Endodermal cell (in vitro differentiated cells): ENCODE measurements at places on chromosomes 6 and 20. TPM values are rescaled to one million over a fixed set of nuclear protein-coding genes. Genes with fewer than 3 reads are reported as not detected.
A peak's percentile ranks its signal among the peaks of the same experiment; 100 is the strongest.

The ZSCAN31 gene
- 4.0 and 4.7 TPM in 2 replicates for total RNA-seq

GRCh38 chr6:84441456-84441855 lies 214.0 kb upstream of the CEP162 start:
- H3K36me3 ChIP-seq = no peaks in the 10 kb centered on the region
- DNase-seq = no peak
- no peak overlapping the region for H3K27ac ChIP-seq
- H3K4me3 ChIP-seq = no peak overlapping the region
- no peaks in the 10 kb centered on the region for H3K27me3 ChIP-seq
- H3K4me1 ChIP-seq = no peaks in the 10 kb centered on the region

DNA sequence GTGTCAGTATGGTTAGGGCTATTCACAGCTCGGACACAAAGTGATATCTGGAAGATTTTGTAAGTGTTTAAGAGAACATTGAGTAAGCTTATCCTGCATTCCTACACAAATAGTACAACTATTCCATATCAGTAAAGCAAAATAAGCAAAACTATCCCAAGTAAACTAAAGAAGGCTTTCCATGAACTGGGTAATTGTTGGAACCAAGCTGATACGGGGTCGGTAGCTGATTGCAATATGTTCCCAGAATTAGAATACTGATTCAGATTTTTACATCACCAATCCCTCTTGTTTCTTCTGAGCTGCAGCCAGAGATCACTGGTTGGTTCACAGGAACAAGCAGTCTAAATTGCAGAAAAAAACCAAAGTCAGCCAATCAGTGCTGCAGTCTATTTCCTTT lies 54.1 kb downstream of the CDS2 start:
- H3K27ac ChIP-seq = peak overlapping the region; percentile 65
- H3K4me3 ChIP-seq = peak overlapping the region; percentile 47
- H3K4me1 ChIP-seq = peaks cover 20% of the 10 kb centered on the region
- no peak for DNase-seq

The RAB5IF gene
- 39.2 to 99.9 TPM (median 93.8 TPM) in 3 replicates for total RNA-seq

GRCh38 chr6:121839896-121840295 lies 404.4 kb downstream of the GJA1 start:
- no peak for DNase-seq
- H3K27ac ChIP-seq = no peak overlapping the region
- no peaks in the 10 kb centered on the region for H3K4me1 ChIP-seq

The HLA-DMB gene
- total RNA-seq = 0.24 and 0.50 TPM in 2 replicates

DNA sequence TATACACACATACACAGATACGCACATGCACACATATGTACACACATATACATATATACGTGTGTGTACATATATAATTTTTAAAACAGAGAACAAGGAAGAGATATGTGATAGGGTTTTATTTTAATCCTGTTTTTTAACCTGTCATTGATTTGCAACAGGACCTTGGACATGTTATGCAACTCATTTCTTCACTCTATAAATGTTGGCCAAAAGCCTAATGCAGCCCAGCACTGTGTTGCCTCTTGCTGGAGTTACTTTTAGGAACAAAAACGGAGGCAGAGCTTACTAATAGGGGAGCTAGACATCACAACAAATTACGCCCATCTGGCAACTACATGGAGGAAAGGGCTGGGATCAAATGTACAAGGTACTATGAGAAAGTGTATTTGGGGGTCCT lies 179.9 kb upstream of the TAB2 start:
- no peak for DNase-seq
- no peaks in the 10 kb centered on the region for H3K27me3 ChIP-seq
- no peak overlapping the region for H3K27ac ChIP-seq
- no peak overlapping the region for H3K4me3 ChIP-seq
- no peaks in the 10 kb centered on the region for H3K36me3 ChIP-seq
- H3K4me1 ChIP-seq = no peaks in the 10 kb centered on the region

GRCh38 chr6:132520953-132521352 lies 8.0 kb upstream of the STX7 start:
- H3K4me3 ChIP-seq = no peak overlapping the region
- peaks cover 24% of the 10 kb centered on the region for H3K27me3 ChIP-seq
- H3K4me1 ChIP-seq = no peaks in the 10 kb centered on the region
- H3K27ac ChIP-seq = no peak overlapping the region

- no peak for DNase-seq
- H3K36me3 ChIP-seq = no peaks in the 10 kb centered on the region
- peak overlapping the region; percentile 83 for H3K4me3 ChIP-seq
- peaks cover 3% of the 10 kb centered on the region for H3K4me1 ChIP-seq
- H3K27ac ChIP-seq = peak overlapping the region; percentile 0
Observed at GRCh38 chr6:145733810-145734209, 1.5 kb downstream of the EPM2A start.

- H3K4me1 ChIP-seq = peaks cover 13% of the 10 kb centered on the region
- no peak overlapping the region for H3K4me3 ChIP-seq
- DNase-seq = no peak
- H3K27me3 ChIP-seq = no peaks in the 10 kb centered on the region
Observed at GRCh38 chr20:23161968-23162696, 76.0 kb upstream of the CD93 start.

DNA sequence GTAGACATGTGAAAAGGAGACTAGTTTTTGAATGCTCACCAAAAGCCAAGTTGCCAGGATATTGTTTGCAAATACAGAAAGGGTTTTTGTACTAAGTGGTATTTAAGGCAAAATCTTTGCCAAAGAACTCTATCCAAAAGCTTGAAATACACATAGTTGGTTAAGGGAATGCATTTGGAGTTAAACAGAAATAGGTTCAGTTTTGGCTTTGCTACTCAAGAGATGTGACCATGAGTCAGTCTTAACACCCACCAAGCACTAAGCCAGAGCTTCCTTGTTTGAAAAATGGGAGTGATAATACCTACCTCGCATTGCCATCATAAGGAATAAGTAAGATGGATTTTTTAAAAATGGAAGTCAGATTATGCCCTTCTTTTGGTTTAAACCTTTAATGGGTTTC lies 191.7 kb upstream of the LAMP5 start:
- H3K27me3 ChIP-seq = no peaks in the 10 kb centered on the region
- no peaks in the 10 kb centered on the region for H3K4me1 ChIP-seq
- no peaks in the 10 kb centered on the region for H3K36me3 ChIP-seq
- no peak for DNase-seq
- no peak overlapping the region for H3K4me3 ChIP-seq

DNA sequence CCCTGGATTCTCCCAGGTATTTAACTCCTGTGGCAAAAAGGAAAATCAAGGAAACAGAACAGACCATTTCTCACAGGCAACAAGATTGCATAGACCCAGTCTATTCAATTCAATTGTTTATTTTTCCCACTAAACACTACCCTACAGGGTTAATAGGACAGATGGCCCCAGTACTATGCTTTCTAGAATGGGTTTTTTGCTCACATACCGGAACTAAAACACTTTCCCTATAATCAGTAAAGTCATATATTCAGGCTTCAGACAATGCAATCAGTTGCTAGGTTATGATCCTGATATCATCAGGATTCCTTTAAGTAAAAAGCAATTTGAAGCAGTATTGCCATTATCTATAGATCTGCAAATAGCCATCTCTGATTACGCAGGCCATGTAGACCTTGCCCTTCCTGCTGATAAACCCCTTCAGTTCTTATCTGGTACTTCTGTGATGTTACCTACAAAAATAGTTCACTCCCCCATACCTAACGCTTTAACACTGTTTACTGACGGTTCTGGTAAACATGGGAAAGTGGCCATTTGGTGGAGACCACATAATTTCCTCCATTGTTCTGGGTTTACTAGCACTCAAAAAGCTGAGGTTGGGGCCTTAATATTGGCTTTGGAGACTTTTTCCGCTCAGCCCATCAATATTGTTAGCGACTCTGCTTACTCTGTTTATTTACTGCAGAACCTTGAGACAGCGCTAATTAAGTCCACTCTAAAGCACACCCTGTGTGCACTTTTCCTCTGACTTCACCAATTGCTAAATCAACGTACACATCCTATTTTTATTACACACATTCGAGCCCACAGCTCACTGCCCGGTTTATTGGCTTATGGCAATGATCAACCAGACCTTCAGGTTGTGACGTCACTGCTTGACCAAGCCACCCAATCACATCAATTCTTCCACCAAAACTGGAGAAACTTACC lies 666.0 kb downstream of the PHF3 start:
- H3K27ac ChIP-seq = no peak overlapping the region
- no peak for DNase-seq
- peaks cover 42% of the 10 kb centered on the region for H3K27me3 ChIP-seq
- H3K36me3 ChIP-seq = no peaks in the 10 kb centered on the region
- no peaks in the 10 kb centered on the region for H3K4me1 ChIP-seq

- DNase-seq = no peak
- H3K27ac ChIP-seq = no peak overlapping the region
- no peak overlapping the region for H3K4me3 ChIP-seq
- H3K4me1 ChIP-seq = peaks cover 5% of the 10 kb centered on the region
- no peaks in the 10 kb centered on the region for H3K27me3 ChIP-seq
Observed at GRCh38 chr6:56860475-56860874, 94.4 kb upstream of the BEND6 start.

DNA sequence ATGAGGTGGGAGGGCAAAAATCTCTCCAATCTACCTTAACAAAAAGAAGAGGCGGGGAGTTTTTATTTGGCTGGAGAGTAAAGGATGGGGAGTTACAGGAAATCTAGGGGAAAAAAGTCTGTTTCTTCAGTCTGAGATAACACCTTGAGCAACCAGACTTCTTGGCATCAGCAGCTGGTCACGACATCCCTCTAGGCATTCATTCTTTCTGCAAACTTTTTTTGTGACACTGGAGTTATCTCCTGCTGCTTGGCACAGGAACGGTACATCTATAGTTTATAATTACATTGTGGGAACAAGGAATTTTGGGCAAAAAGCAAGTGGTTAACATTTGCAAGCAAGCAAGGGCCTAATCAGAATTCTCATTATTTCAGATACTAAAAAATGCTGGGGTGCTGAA lies 50.6 kb upstream of the IFNGR1 start:
- no peaks in the 10 kb centered on the region for H3K36me3 ChIP-seq
- H3K4me1 ChIP-seq = no peaks in the 10 kb centered on the region
- no peak overlapping the region for H3K4me3 ChIP-seq
- no peak overlapping the region for H3K27ac ChIP-seq
- DNase-seq = no peak

- no peak for DNase-seq
- H3K4me3 ChIP-seq = no peak overlapping the region
- H3K27me3 ChIP-seq = no peaks in the 10 kb centered on the region
- no peaks in the 10 kb centered on the region for H3K36me3 ChIP-seq
Observed at GRCh38 chr20:23167431-23167830, 81.3 kb upstream of the CD93 start.

- no peak overlapping the region for H3K4me3 ChIP-seq
- DNase-seq = no peak
- no peak overlapping the region for H3K27ac ChIP-seq
- no peaks in the 10 kb centered on the region for H3K36me3 ChIP-seq
- H3K4me1 ChIP-seq = no peaks in the 10 kb centered on the region
Observed at GRCh38 chr6:127102299-127102698, 16.2 kb upstream of the RSPO3 start.

The SIRPB1 gene
- total RNA-seq = 0.42 to 1.1 TPM (median 0.47 TPM) in 3 replicates

The HS3ST5 gene
- total RNA-seq = 0.12 to 0.40 TPM (median 0.31 TPM) in 3 replicates

- H3K4me1 ChIP-seq = peaks cover 6% of the 10 kb centered on the region
- no peak for DNase-seq
- H3K36me3 ChIP-seq = no peaks in the 10 kb centered on the region
- H3K27ac ChIP-seq = no peak overlapping the region
Observed at GRCh38 chr6:77816766-77817270, 164.0 kb downstream of the MEI4 start.

The APOM gene
- total RNA-seq = 1.6 TPM in 2 replicates

DNA sequence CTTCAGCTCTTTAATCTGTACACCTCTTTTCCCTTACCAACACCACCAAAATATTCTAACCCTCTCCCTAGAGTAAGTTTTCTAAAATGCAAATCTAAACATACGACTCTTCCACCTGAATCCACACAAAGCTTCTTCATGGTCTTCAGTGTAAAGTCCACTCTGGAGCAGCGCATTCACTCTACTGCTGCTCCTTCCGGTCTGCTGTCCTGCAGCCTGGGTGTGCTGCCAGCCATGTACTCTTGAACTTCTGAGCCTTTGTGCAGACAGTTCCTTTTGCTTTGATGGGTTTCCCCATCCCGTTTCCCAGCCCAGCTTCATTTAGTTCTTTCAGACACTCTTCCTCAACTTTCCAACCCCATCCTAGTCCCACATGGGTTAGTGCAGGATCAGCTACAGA lies 108.7 kb upstream of the SGK1 start:
- DNase-seq = no peak
- no peaks in the 10 kb centered on the region for H3K27me3 ChIP-seq
- no peak overlapping the region for H3K27ac ChIP-seq
- no peak overlapping the region for H3K4me3 ChIP-seq
- H3K4me1 ChIP-seq = no peaks in the 10 kb centered on the region

DNA sequence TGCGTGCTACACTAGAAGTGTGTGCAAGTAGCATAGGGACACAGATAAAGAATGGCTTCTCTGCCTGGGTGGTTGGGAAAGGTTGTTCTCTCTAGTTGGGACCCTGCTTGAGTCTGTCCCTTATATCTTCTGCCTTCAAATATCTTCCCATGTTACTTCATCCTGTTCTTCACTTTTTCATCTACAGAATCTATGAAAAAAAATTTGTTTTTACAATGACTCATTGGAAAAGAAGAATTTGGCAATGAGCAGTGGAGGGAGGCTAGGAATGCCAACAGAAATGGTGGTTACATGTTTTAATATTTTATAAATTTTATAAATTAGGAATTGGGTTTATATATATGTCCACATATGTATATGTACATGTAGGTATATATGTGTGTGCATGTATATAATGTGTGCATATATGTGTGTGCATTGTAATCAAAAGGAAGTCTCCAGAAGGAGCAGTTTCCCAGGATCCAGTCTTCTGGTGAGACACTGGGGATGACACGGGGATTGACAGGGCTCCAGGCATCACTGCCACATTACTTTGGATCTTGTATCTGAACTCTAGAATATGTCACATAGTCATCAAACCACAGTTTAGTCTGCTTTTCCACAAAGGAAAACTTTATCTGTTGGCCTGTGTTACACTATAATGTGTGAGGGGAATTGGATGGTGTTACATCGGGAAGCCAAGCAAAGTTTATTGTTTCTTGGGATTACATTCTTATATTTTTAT lies 75.3 kb upstream of the RIPOR2 start:
- H3K4me1 ChIP-seq = no peaks in the 10 kb centered on the region
- no peak for DNase-seq
- no peaks in the 10 kb centered on the region for H3K27me3 ChIP-seq
- no peak overlapping the region for H3K27ac ChIP-seq
- no peak overlapping the region for H3K4me3 ChIP-seq

DNA sequence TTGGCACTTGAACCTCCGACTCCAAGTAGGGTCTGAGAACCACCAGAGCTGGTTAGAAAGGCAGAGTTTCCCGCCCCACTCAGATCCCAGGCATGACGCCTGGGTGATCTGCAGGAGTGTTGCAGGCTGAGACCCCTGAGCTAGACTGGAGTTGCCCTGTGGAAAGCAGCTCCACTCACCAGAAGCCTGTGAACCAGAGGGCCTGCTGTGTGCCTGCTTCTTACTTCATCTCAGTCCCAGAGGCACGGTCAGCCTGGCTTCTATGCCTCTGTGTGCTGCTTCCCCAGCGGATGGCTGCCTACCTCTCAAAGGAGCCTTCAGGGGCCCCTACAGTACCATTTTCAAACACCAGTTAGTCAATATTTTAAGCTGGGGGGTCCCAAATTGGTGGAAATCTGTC lies 15.6 kb upstream of the CCN6 start:
- H3K4me1 ChIP-seq = no peaks in the 10 kb centered on the region
- H3K27me3 ChIP-seq = peaks cover 6% of the 10 kb centered on the region
- no peak for DNase-seq
- no peak overlapping the region for H3K27ac ChIP-seq
- no peaks in the 10 kb centered on the region for H3K36me3 ChIP-seq
- H3K4me3 ChIP-seq = no peak overlapping the region
